Right renal pelvis (tissue), 4 donors: ENCODE measurements at places on chromosomes 6 and 20. TPM values are rescaled to one million over a fixed set of nuclear protein-coding genes. Genes with fewer than 3 reads are reported as not detected.

DNA sequence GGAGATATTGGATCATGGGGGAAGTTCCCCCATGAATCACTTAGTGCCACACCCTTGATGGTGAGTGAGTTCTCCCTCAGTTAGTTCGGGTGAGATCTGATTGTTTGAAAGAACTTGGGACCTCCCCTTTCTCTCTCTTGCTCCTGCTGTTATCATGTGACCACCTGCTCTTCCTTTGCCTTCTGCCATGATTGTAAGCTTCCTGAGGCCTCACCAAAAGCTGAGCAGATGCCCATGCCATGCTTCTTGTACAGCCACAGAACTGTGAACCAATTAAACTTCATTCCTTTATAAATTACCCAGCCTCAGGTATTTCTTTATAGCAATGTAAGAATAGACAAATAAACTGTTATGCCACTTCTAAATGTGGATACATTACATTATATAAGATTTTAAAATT is 686.7 kb upstream of the MARCKS start:
- no peak for DNase-seq

GRCh38 chr6:153484056-153484455 is 353.0 kb upstream of the RGS17 start:
- no peak for DNase-seq

DNA sequence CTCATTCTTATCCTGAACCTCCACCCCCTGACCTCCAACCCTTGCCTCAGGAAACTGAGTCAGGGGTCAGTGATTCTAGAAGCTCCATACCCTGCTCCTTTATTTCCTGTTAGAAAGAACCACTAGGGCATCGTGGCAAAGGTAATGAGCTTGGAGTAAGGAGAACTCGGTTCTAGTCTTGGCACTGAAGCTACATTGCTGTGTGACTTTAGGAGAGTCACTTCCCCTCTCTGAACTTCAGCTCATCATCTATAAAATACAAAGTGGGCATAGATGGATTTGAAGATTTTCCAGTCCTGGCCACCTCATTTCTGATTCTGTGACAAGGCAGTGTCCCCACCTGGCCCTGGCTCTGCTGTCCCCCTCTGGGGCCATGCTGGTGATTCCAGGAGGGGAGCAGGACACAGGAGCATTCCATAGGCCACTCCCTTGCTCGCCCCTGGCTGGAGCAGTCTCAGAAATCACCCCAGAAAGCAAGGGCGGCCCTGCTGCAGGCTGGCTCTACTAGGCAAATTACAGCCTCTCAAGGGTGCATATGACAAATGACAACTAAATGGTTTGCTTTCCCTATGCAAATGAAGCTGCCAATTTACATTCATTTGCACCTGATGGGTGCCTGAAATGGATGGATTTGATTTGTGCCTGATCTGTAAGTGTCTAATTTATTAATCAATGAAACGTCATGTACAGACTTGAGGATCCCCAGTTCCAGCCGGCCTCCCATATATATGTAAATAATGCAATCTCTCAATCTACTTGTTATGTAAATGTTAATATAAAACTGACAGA is 62.2 kb downstream of the LRFN2 start:
- no peak for DNase-seq

DNA sequence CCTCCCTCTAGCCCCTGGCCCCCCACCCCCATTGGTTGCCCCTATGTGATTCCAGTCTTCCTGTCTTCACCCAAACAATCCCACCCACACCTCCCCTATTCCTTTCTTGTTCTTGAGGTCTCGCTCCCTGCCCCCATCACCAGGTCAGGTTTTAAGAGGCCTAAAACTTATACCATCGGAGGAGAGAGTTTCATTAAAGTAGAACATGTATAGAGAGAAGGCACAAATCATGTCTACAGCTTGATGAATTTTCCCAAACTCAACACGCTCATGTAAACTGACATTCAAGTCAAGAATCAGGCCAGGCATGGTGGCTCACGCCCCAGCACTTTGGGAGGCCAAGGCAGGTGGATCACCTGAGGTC is 44.5 kb downstream of the TGM2 start:
- DNase-seq = no peak

- no peak for DNase-seq
Measured at GRCh38 chr6:11779329-11780096, 910 bp upstream of the ADTRP start.

DNA sequence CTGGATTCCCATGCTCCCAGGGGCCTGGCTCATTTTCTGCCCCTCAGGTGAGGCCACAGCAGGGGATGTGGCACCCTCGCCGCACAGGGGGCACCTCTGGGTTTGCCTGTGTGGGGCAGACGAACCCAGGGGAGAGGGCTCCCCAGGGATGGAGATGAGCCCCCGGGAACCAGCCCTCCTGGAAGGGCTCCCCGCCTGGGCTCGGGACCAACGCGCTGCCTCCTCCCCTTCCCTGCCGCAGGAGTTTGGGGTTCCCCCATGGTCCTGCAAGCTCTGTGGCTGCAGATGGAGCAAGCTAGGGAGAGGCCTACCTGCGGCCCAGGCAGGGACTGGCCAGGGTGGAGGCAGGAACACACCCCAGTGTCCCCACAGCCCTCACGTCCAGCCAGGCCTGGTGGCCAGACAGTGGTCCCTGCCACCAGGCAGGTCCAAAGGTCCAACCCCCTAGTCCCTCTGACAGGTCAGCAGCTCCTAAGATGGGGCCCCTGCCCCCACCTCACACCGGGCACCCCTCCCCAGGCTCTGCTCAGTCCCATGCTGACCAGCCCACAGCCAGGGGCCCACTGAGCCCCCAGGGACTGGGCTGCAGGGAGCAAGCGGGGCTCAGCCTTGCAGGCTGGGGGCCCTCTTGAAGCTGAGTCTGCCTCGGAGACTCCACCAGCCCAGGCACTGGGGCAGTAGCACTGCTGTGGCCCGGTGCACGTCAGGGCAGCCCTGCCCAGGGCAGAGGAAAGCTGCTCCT is 13.7 kb downstream of the LAMA5 start:
- DNase-seq = no peak

DNA sequence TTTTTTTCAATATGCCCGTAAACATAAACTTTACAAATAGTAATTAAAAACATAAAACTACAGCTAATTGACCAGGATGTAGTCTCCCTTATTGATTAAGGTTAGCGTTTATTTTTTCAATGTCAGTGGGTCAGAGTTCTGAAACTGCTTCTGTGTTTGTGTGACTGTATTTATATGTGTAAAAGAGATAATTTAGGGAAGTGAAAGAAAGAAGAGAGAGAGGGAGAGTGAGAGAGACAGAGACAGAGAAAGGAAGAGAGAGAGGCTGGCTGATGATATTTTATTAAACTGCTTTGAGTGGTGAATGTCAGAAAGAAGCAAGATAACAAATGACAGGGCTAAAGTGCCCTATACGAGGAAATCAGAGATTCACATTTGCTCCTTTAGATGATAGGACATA is 266.1 kb upstream of the PTCHD4 start:
- no peak for DNase-seq

- no peak for DNase-seq
Measured at GRCh38 chr20:35277127-35277526, 795 bp downstream of the MMP24OS start.

- no peak for DNase-seq
Measured at GRCh38 chr20:54929191-54929590, 453.8 kb downstream of the DOK5 start.

- no peak for DNase-seq
Measured at GRCh38 chr20:23298155-23298554, 52.4 kb upstream of the NXT1 start.

GRCh38 chr6:75220357-75220756 is 14.5 kb upstream of the COL12A1 start:
- no peak for DNase-seq

- no peak for DNase-seq
Measured at GRCh38 chr20:10780901-10781300, 107.1 kb upstream of the JAG1 start.

DNA sequence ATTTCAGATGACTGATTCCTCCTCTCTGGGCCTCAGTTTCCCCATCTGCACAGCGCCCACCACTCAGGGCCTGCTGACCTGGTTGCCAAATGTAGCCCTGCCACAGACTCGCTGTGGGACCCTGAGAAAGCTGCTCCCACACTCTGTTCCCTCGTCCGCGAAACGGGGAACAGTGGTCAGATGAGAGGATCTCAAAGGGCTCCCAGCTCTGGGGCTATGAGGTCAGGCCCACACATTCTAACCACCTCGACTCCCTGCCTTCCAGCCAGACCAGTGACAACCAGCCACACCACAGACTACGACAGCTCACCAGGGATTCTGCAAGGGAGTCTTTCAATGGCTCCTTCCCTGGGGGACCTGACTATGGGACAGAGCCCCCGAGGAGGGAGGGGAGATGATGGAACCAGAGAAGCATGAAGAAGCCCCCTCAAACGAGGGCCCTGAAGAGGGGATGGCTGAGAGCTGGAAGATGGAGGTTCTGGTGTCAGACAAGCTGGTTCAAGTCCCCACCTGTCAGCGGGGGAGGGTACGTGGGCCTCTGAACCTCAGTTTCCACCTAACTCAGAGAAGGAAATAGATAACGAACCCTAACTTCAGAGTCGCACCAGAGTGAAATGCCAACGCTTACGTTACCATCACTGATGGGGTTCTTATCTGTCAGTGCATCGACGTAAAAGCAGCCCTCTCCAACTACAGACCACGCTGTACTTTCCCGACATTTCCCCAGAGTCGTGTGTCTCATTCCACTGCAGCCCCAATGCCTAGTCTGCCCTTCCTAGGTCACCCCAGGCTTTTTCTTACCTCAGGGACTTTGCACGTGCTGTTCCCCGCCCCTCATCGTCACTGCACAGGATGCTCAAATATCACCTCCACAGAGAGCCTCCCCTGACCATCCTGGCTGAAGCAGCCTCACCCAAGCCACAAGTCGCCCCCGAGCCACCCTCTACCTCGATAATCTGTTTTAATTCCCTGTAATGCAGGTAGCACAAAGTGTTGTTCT is 60.5 kb downstream of the PREX1 start:
- no peak for DNase-seq

DNA sequence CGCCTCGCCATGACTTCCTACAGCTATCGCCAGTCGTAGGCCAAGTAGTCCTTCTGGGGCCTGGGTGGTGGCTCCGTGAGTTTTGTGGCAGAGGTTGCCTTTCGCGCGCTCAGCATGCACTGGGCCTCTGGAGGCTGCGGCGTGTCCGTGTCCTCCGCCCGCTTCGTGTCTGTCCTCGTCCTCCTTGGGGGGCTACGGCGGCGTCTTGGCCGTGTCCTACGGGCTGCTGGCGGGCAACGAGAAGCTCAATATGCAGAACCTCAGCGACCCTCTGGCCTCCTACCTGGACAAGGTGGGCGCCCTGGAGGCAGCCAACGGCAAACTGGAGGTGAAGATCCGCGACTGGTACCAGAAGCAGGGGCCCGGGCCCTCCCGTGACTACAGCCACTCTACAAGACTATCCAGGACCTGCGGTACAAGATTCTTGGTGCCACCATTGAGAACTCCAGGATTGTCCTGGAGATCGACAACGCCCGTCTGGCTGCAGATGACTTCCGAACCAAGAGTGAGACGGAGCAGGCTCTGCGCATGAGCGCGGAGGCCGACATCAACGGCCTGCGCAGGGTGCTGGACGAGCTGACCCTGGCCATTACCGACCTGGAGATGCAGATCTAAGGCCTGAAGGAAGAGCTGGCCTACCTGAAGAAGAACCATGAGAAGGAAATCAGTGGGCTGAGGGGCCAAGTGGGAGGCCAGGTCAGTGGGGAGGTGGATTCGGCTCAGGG is 296.3 kb downstream of the OGFRL1 start:
- DNase-seq = no peak

- peak; percentile 68 for DNase-seq
Measured at GRCh38 chr6:149863698-149864577, at the start of gene LRP11. LRP11 (minus strand) TSS chr6:149864359; CDS start chr6:149864020, 339 bp downstream.

- no peak for DNase-seq
Measured at GRCh38 chr6:693723-694009, 727 bp upstream of the EXOC2 start.

DNA sequence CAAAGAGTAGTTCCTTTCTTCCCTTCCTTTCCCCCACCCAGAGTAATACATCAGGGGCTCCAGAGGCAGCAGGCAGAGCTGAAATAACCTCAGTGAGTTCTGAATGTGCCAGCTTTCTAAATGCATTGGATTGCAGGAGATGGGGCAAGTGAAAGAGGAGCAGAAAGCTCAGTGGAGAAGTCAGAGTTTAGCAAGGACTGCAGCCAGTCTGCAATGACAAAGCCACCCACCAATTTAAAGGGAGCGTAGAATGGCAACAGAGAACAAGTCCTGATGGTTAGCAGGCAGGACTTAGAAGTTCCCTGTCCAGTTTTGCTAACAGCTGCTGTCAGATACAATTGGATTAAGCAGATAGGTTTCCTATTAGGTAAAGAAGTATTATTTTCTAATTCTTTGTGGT is 203.4 kb upstream of the RIN2 start:
- DNase-seq = no peak

DNA sequence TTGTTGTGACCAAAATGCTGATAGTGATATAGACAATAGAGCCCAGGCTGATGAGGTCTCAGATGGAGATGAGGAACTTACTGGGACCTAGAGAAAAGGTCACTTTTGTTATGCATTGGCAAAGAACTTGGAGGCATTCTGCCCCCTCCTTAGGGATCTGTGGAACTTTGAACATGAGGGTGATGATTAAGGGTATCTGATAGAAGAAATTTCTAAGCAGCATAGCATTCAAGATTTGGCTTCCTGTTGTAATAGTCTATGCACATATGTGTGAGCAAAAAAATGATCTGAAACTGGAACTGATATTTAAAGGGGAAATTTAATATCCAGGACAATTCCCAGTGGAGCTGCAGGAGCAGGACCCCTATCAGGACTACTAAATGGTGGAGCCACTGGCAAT is 17.1 kb downstream of the HLA-A start:
- DNase-seq = no peak

DNA sequence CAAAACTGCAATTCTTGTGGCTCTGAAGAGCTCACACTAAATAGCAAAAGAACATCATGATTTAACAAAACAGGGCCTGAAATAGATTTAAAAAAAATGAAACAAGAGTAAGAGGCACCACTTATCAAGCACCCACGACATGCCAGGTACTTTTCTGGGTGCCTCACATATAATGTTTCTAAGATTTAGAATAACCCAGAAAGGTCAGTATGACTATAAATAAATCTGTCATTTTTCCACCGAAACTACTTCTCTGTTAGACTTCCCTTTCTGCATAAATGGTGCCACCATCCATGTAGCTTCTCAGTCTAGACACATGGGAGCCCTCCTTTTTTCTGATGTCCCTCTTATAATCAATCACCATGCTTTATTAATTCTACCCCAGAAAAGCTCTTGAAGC is 652.4 kb upstream of the CHD6 start:
- DNase-seq = no peak

Gene RAMACL
- polyA plus RNA-seq = not detected

Gene SDCBP2
- 1.7 TPM for polyA plus RNA-seq

Gene TSHZ2
- polyA plus RNA-seq = 13.0 TPM

Gene TSPO2
- 0.69 TPM for polyA plus RNA-seq

Gene COL19A1
- polyA plus RNA-seq = 2.3 TPM

Gene NKAPL
- polyA plus RNA-seq = 2.3 TPM

Gene CNKSR3
- 64.0 TPM for polyA plus RNA-seq
